Tibial artery (tissue), 4 donors: ENCODE measurements at places on chromosomes 1 and 21.

GRCh38 chr1:111856411-111857185 is 100.9 kb downstream of the DDX20 start:
- no peak overlapping the region for H3K4me3 ChIP-seq
- H3K4me1 ChIP-seq, result no peaks in the 10 kb centered on the region
- no peak for DNase-seq
- peaks cover 3% of the 10 kb centered on the region for H3K27me3 ChIP-seq
- H3K27ac ChIP-seq, result no peak overlapping the region

DNA sequence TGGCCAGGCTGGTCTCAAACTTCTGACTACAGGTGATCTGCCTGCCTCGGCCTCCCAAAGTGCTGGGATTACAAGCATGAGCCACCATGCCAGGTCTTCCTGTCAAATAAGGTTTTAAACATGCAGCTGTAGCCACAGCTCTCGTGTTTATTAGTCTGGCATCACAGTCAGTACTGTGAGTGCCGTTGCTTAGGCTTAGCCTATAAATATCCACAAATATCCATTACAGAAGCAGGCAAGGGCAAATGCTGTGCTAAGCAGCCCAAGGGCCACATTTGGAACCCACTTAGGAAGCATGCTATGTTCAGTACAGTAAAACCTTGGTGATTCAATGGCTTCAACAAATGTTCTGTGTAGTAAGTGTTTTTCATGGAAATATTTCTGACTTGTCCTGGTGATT is 75.9 kb downstream of the KIF1B start:
- peak overlapping the region; percentile 57 for H3K27ac ChIP-seq
- no peaks in the 10 kb centered on the region for H3K27me3 ChIP-seq
- H3K36me3 ChIP-seq, result peaks cover 11% of the 10 kb centered on the region
- H3K4me1 ChIP-seq, result peaks cover 17% of the 10 kb centered on the region
- H3K4me3 ChIP-seq, result no peak overlapping the region

GRCh38 chr21:41119901-41120300 is 48.1 kb upstream of the BACE2 start:
- no peaks in the 10 kb centered on the region for H3K36me3 ChIP-seq
- peaks cover 13% of the 10 kb centered on the region for H3K4me1 ChIP-seq
- no peak overlapping the region for H3K4me3 ChIP-seq

GRCh38 chr1:110057963-110058518 is 12.4 kb downstream of the ALX3 start:
- no peaks in the 10 kb centered on the region for H3K4me1 ChIP-seq
- peaks cover 50% of the 10 kb centered on the region for H3K36me3 ChIP-seq
- no peak overlapping the region for H3K27ac ChIP-seq

DNA sequence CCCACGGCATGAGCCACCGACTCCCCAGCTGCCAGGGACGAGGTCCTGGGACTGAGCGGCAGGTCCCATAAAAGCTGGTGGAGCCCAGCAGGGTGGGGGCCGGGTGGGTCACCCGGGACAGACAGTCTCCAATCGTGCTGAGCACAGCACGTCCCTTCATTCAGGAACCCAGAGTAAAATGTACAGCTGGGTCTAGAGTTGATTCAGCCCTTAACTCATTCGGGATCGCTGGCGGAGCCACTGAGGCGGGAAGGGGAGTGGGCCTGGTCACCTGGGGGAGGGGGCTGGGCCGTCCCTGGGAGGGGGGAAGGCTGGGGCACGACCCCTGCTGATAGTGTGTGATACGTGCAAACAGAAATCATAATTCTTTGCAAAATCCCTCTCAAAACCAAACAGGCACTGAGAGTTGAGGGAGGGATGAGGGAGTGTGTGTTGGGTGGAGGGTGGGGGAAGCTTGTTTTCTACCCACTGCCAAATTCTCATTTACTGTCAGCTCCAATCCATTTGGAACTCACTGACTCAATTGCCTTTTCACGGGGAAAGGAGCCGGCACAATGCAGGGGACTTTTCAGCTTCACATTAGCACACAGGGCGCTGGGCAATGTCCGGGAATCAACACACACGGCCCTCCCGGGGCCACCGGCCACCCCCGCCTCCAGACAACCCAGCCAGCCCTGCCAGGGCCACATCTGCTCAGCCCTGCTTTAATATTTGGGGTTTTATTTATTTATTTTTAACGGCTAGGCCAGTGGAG is 13.8 kb downstream of the CASZ1 start:
- no peaks in the 10 kb centered on the region for H3K36me3 ChIP-seq
- no peak overlapping the region for H3K27ac ChIP-seq
- H3K27me3 ChIP-seq, result peaks cover 34% of the 10 kb centered on the region
- no peak overlapping the region for H3K4me3 ChIP-seq

- no peaks in the 10 kb centered on the region for H3K27me3 ChIP-seq
- H3K27ac ChIP-seq, result no peak overlapping the region
- H3K4me3 ChIP-seq, result no peak overlapping the region
- no peaks in the 10 kb centered on the region for H3K4me1 ChIP-seq
- H3K36me3 ChIP-seq, result no peaks in the 10 kb centered on the region
These were observed 112.6 kb downstream of the ADAMTS1 start for GRCh38 chr21:26732432-26733221.

DNA sequence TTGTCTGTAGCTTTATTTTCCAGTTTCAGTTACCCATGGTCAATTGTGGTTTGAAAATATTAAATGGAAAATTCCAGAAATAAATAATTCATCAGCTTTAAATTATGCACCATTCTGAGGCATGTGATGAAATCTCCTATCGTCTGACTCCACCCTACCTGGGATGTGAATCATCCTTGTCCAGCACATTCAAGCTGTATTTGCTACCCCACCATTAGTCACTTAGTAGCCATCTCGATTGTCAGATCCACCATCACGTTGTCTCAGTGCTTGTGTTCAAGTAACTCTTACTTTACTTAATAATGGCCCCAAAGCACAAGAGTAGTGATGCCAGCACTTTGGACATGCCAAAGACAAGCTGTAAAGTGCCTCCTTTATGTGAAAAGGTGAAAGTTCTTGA is 4.0 kb downstream of the STPG1 start:
- no peaks in the 10 kb centered on the region for H3K27me3 ChIP-seq
- H3K36me3 ChIP-seq, result no peaks in the 10 kb centered on the region
- DNase-seq, result no peak
- no peak overlapping the region for H3K4me3 ChIP-seq
- H3K27ac ChIP-seq, result no peak overlapping the region
- H3K4me1 ChIP-seq, result no peaks in the 10 kb centered on the region

DNA sequence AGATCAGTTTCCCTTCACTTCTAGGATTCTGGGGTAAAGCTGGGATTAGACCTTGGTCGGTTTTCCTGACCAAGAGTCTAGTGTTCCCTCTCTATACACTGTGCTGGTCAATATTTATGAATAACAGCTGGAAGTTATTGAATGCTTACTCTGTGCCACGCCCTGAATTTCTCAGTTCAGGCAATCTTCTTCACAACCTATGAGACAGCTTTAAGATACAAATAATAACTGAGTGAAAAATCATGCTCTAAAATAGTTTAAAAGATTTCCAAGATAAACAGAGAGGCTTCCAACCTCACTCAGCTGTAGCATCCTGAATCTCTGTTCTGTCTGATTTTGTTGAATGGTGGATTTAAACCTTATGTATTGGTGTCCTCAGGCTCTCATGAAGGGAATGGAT is 72.2 kb downstream of the GNG12 start:
- DNase-seq, result no peak
- no peaks in the 10 kb centered on the region for H3K36me3 ChIP-seq
- peaks cover 5% of the 10 kb centered on the region for H3K4me1 ChIP-seq
- H3K4me3 ChIP-seq, result no peak overlapping the region

- no peak overlapping the region for H3K4me3 ChIP-seq
- no peaks in the 10 kb centered on the region for H3K27me3 ChIP-seq
- H3K4me1 ChIP-seq, result no peaks in the 10 kb centered on the region
- H3K36me3 ChIP-seq, result no peaks in the 10 kb centered on the region
- H3K27ac ChIP-seq, result no peak overlapping the region
These were observed 17.8 kb downstream of the OR2B11 start for GRCh38 chr1:247440001-247440620.

DNA sequence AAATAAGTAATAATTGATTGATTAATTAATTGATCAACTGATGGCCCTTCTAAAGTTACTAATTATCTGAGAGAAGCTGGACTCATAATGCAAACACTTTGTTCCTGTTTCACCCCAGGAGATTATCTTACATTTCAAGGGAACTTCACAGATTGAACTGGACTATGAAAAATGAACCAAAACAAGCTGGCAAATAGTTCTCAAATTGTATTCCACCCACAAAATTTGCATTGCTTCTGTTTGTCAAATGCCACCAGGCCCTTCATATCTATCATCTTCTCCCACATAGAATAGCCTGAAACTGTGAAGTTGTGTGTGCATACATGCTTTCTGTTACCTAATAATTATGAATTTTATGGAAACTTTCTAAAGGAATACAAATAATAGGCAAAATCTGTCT is 104.0 kb downstream of the ZNF281 start:
- H3K27ac ChIP-seq, result no peak overlapping the region
- no peaks in the 10 kb centered on the region for H3K36me3 ChIP-seq
- no peak for DNase-seq
- no peak overlapping the region for H3K4me3 ChIP-seq

GRCh38 chr1:154178911-154179811 is 12.7 kb downstream of the TPM3 start:
- no peak overlapping the region for H3K4me3 ChIP-seq
- no peak for DNase-seq
- no peaks in the 10 kb centered on the region for H3K36me3 ChIP-seq
- no peak overlapping the region for H3K27ac ChIP-seq
- no peaks in the 10 kb centered on the region for H3K27me3 ChIP-seq
- H3K4me1 ChIP-seq, result peaks cover 51% of the 10 kb centered on the region

DNA sequence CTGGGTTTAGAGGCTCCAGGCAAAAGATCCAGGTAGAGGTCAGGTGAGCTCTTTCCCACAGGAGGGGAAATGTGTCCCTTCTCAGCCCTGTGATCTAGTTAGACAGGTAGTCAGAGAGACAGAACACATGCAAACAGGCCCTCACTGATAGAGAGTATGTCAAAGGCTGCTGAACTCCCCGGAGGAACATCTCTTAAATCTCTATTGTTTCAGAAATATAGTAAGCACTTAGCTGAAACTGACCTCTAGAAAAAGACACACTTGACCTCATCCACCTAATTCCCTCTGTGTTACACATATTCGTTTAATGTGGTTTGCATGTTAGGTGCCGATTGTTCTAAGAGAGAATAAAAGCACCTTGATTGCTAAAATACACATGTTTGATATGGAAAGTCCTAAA is 23.3 kb downstream of the SUSD4 start:
- H3K27ac ChIP-seq, result no peak overlapping the region
- no peaks in the 10 kb centered on the region for H3K36me3 ChIP-seq
- H3K4me3 ChIP-seq, result no peak overlapping the region

DNA sequence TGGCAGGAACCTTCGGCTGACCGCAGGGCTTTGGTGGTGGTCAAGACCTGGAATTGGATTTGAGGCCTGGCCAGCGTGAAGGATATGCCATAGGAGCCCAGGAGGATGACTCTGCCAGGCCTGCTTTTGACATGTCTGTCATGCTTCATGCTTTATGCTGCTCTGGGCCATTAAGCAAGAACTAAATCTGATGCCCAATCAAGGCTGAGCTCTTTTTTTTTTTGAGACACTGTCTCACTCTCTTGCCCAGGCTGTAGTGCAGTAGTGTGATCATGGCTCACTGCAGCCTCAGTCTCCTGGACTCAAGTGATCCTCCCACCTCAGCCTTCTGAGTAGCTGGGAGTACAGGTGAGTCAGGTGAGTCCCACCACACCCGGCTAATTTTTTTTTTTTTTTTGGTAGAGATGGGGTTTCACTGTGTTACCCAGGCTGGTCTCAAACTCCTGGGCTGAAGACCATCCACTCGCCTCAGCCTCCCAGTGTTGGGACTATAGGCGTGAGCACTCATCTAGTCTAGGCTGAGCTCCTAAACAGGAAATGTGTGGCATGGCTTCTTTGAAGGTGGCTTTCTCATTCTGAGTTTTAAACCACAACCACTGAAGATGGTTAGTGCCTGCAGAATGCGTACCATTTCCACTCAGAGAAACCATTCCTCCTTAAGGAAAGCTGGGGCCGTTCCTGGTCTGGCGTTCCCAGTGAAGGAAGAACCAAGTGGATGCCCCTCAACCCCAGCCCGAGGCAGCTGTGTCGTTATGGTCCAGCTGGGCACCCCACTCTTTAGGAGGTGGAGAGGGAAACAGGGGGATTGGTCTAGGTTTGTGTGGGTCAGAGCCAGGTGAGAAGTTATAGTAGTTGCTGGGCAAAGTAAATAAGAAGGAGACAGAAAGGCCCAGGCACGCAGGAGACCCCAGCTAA is 34.2 kb upstream of the ATP5PO start:
- no peaks in the 10 kb centered on the region for H3K27me3 ChIP-seq
- H3K27ac ChIP-seq, result peak overlapping the region; percentile 72
- peaks cover 17% of the 10 kb centered on the region for H3K4me1 ChIP-seq
- H3K4me3 ChIP-seq, result no peak overlapping the region

DNA sequence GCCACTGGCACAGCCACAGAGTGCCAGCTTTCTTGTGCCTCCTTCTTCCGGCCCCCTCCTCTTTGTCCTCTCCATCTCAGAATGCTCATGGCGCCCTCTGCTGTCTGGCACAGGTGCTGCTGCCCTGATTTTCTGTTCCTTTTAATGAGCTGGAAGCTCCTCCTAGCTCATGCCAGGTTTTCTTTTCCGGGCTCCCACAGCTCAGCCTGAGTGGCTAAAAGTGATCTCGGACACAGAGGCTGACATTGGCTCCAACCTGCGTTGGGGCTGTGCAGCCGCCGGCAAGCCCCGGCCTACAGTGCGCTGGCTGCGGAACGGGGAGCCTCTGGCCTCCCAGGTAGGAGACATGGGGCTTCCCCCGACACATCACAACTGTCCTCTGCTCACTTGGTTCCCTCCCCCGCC is 18.7 kb downstream of the CNTN2 start:
- peak; percentile 75 for DNase-seq
- H3K4me1 ChIP-seq, result no peaks in the 10 kb centered on the region
- H3K27ac ChIP-seq, result no peak overlapping the region
- no peak overlapping the region for H3K4me3 ChIP-seq
- H3K27me3 ChIP-seq, result no peaks in the 10 kb centered on the region
- no peaks in the 10 kb centered on the region for H3K36me3 ChIP-seq

DNA sequence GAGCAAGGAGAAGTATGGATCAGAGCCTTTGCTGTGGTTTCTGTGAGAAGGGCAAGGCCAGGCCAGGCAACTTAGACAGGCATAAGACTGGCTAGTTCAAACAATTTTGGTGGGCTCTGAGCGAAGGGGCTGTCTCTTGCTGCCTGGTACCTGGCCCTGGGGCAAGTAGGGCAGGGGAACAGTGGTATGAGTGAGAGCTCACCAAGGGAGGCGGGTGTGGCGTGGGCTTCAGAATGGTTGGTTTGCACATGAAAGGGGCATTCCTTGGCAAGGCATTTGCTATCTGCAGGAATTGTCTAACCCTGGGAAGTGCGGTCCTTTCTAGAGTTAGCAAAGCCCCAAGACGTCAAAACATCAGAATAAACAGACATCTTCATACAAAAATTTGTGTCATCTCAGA is 210.5 kb downstream of the CAMTA1 start:
- no peak overlapping the region for H3K27ac ChIP-seq
- no peak overlapping the region for H3K4me3 ChIP-seq
- H3K27me3 ChIP-seq, result peaks cover 10% of the 10 kb centered on the region
- DNase-seq, result no peak
- no peaks in the 10 kb centered on the region for H3K36me3 ChIP-seq

GRCh38 chr1:66359269-66359668 is 174.7 kb upstream of the SGIP1 start:
- peaks cover 36% of the 10 kb centered on the region for H3K36me3 ChIP-seq
- no peak overlapping the region for H3K27ac ChIP-seq
- H3K27me3 ChIP-seq, result no peaks in the 10 kb centered on the region
- DNase-seq, result no peak
- H3K4me1 ChIP-seq, result peaks cover 25% of the 10 kb centered on the region
- no peak overlapping the region for H3K4me3 ChIP-seq

GRCh38 chr1:19756480-19756879 is 43.2 kb downstream of the TMCO4 start:
- H3K36me3 ChIP-seq, result peaks cover 9% of the 10 kb centered on the region
- H3K4me1 ChIP-seq, result peaks cover 18% of the 10 kb centered on the region
- H3K27ac ChIP-seq, result peak overlapping the region; percentile 85
- H3K4me3 ChIP-seq, result no peak overlapping the region
- no peak for DNase-seq
- no peaks in the 10 kb centered on the region for H3K27me3 ChIP-seq
